Spleen (tissue), 13 donors: ENCODE measurements at places on chromosomes 2 and 18. TPM values are rescaled to one million over a fixed set of nuclear protein-coding genes. Genes with fewer than 3 reads are reported as not detected.

TRIM54 gene
- not detected for total RNA-seq

ST8SIA5 gene
- 0.30 TPM for total RNA-seq

ZNF385B gene
- total RNA-seq: not detected

ANKRD30BL gene
- 0.60 TPM for total RNA-seq

MYCN gene
- total RNA-seq: 0.29 TPM

CEP68 gene
- 22.2 TPM for total RNA-seq

TACR1 gene
- total RNA-seq: 0.17 TPM

RAB6D gene
- not detected for total RNA-seq

STK11IP gene
- 35.9 TPM for total RNA-seq

ZBTB7C gene
- total RNA-seq: 24.3 TPM

GPR45 gene
- total RNA-seq: not detected

SCN9A gene
- 15.9 TPM for total RNA-seq

MCM6 gene
- total RNA-seq: 10.4 TPM

GRCh38 chr2:190932514-190932913 is 51.9 kb downstream of the GLS start:
- no peak for DNase-seq

DNA sequence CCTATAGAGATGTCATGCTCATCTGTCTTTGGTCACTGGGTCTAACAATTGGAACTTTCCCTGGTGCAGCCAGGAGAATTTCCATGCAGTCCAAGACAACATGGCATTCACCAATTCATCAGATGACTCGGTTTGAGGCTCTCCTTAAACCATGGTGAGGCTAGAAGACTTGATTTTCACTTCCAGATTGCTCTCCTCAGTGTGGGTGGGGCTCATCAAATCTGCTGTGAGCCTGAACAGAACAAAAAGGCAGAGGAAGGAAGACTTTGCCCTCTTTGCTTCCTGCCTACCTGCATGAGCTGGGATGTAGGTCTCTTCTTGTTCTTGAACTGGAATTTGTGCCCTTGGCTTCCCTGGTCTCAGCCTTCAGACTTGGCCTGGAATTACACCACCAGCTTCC is 203.4 kb upstream of the TRIB2 start:
- DNase-seq: no peak

- no peak for DNase-seq
Measured at GRCh38 chr2:147082850-147083522, 761.8 kb upstream of the ACVR2A start.

- no peak for DNase-seq
Measured at GRCh38 chr2:224937887-224938286, 104.4 kb downstream of the DOCK10 start.

DNA sequence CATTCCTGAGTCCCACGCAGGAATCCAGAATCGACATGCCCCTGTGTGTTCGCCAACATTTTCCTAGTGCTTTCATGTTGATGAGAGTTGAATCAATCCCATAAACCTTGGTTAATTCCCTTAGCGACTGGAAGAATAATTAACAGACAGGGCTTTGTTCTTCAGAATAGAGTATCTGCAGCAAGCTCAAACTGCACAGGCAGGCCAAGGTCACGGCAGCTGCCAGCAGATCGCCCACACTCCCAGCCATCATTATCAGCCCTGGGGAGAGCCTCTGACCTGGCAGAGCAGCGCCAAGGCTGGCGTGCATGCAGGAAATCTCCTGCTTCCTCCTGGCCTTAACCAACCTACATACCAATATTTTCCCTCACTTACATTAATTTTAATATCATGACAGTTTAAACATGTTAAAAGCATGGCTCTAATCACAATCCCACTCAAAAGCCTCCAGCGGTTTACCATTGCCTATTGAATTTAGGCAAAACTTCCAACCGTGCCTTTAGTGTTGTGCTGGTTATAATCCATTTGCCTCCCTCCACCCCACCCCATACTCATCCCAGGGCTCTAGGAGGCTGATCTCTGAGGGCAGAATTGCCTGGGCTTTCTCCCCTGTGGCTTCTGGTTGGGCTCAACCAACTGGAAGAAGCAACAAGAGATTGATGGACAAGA is 46.8 kb upstream of the NCK2 start:
- no peak for DNase-seq

DNA sequence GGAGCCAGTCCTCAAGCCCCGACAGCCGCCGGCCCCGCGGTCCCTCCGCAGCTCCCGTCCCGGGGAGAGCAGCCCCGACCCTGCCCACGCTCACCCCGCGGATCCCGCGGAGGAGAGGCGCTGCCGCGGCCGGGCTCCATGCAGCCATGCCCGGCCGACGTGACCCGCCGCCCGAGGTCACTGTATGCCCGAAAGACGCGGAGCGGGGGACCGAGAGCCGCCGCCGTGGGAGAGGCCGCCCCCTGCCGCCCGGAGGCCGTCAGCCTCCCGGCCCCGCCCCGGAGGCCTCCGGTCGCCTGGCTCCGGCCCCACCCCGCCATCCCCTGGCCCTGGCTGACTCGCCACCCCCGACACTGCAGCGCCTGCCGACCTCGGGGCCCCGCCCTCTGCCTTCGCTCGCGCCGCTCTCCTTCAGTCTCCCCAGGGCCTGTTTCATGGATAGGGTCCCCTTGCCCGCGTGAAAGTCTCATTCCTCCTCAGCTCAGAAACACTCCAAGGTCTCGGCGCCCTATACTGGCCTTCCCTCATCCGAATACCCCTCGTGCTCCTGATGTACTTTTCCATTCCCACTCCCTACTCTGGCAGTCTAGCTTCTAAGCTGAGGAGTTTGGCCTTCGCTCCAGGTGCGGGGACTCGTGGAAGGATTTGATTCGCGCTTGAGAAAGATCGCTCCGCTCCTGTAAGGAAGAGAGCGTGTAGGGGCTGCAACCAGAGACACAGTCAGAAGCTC is at the start of gene BOLA3:
Gene BOLA3 (minus strand): TSS at position 186 of the 730 bp plus-strand sequence. CDS start 38 bp downstream, at position 148.
- DNase-seq: peak; percentile 97

DNA sequence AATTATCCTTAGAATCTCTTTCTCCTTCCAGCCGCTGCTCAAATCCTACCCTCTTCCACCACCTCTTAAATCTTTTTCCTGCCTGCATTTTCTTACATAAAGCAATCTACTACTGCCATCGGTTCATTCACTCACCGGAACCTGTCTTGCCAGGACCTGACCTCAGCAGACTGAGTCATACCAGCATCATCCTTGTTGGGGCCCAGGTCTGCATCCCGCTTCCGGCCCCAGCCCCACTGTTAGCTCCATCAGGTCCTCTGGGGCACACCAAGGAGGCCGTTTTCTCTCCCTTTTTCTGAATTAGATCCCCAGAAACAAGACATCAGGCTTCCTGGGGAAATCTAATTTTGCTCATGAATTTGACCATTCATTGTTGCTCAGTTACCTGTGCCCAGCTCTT is 42.7 kb upstream of the TGFA start:
- DNase-seq: no peak

DNA sequence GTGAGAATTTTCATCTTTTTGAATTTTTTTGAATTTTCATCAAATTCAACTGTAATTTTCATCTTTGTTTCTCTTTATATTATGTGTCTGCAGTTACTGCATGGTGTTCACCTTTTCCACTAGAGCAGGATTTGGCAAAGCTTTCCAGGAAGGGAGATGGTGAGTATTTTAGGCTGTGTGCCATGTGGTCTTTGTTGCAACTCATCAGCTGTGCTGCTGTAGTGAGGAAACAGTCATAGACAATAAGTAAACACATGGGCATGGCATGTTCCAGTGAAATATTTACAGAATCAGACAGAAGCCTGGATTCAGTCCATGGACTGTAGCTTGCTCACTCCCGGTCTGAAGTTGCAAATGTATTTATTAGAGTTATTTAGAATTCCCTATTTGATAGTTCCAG is 120.4 kb downstream of the DCDC2C start:
- no peak for DNase-seq

- DNase-seq: no peak
Measured at GRCh38 chr2:176173567-176174381, 14.7 kb upstream of the HOXD1 start.

GRCh38 chr2:62396880-62397279 is 109.1 kb downstream of the TMEM17 start:
- DNase-seq: no peak

DNA sequence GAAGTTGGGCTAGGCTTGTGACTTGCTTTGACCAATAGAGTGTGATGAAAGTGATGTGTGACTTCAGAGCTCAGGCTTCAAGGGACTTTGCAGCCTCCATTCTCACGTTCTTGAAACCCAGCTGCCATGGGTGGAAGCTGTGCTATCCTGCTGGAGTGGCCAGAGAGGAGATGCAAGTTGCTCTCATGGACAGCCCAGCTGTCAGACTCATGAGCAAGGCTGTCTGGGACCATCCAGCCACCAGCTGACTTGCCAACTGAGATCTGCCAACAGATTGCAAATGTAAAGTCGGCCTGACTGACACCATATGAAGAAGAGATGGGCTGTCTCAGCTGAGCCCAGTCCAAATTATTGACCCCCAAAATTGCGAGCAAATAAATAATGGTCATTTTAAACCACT is 226.4 kb upstream of the CXCR4 start:
- no peak for DNase-seq

DNA sequence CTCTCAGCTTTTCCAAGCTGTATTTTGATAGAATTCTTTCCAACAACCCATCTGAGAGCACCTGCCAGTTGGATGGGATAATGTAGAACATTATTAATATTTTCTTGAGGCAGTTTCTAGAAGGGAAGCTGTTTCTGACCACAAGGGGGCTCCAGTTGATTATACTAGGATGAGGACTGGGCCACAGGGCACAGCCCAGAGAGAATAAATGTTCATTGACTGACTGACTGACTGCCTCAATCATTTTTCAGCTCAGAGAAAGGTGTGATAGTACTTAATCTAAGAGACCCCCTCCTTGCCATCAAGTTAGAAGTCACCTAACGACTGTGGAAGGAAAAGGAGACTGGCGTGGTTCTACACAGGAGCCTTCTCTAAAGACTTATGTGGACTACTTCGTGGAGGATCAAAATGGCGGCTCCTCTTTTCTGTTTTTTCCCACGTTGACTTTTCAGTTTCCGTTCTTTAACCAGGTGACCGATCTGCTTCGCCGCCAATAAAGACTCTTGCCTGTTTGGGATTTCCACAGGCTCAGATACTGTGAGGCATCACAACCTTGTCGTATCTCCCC is 31.9 kb upstream of the CREG2 start:
- DNase-seq: no peak

DNA sequence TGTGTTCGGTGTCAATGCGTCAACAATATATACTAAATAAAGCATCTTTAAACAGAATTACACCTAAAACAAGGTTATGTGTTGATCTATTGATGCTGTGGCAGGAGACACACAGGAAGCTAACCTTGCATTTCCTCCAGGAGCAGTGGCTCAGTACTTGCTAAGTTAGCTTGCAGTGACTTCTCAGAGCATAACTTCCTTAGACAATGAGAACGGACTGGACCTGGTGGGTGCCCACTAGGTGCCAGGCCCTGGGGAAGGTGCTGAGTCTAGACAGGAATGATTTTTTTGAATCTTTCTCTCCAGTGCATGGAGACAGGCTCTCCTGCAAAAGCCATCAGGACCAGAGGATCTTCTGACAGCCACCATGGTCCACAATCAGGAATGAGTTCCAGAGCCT is 73.8 kb upstream of the MGAT4A start:
- DNase-seq: no peak

GRCh38 chr18:79684283-79684631 is 4.7 kb downstream of the CTDP1 start:
- DNase-seq: peak; percentile 79

GRCh38 chr18:2191180-2191790 is 380.0 kb downstream of the METTL4 start:
- DNase-seq: no peak

- DNase-seq: no peak
Measured at GRCh38 chr2:150134223-150134857, 353.1 kb downstream of the RND3 start.

DNA sequence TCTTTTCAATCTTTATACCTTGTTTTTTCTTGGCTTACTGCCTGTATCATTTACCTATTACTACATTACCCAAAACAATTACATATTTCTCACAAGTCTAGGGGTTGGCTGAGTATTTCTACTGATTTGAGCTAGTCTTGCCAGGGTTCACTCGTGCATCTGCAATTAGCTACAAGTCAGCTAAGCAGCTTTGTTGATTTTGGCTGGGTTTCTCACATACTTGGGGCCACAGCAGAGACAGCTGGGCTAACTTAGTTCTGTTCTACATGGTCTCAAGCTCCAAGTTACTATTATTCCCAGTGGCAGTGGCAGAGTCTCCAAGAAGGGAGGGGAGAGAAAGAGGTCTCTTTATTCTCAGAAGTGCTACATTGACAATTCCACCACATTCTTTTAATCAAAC is 54.7 kb upstream of the SP5 start:
- DNase-seq: no peak

GRCh38 chr18:58321986-58322385 is 278.0 kb downstream of the NEDD4L start:
- DNase-seq: no peak
